Ovary (tissue), 10 donors: ENCODE measurements at places on chromosomes 12 and 14. TPM values are rescaled to one million over a fixed set of nuclear protein-coding genes. Genes with fewer than 3 reads are reported as not detected.

GRCh38 chr12:124006085-124006845 lies 33.2 kb downstream of the ZNF664 start:
- DNase-seq: no peak

GRCh38 chr14:78248501-78249090 lies 78.4 kb downstream of the NRXN3 start:
- no peak for DNase-seq

GRCh38 chr12:127588249-127588648 lies 678.7 kb upstream of the TMEM132C start:
- DNase-seq: no peak

GRCh38 chr14:69042787-69043444 lies 63.8 kb upstream of the ACTN1 start:
- DNase-seq: peak; percentile 43

DNA sequence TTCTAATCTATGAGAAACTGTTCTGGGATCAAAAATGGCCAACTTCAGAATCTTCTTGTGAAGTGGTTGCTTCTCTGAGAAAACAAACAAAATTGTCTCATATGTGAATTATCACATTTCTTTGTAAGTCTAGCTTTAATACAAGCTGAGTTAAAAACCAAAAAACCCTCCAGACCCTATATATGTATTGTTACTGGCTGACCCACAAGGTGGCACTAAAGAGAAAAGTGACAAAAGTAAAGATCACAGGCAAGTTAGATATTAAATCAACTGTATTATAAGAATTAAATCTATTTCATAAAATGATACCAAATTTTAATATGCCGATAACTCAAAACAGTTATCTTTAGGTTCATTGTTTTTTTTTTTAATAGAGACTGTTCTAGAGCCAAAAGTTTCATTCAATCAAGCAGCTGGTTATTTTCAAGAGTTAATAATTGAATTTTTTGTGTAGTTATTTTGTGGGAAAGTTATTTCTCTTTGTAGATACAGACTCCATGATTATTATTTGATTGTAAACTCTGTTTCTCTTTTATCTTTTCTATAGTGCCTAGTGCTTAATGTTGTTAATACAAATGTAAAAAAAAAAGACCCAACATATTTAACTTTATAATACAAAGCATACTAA lies 7.5 kb upstream of the TRHDE start:
- DNase-seq: no peak

- no peak for DNase-seq
Measured at GRCh38 chr14:29608861-29609260, 318.8 kb downstream of the PRKD1 start.

DNA sequence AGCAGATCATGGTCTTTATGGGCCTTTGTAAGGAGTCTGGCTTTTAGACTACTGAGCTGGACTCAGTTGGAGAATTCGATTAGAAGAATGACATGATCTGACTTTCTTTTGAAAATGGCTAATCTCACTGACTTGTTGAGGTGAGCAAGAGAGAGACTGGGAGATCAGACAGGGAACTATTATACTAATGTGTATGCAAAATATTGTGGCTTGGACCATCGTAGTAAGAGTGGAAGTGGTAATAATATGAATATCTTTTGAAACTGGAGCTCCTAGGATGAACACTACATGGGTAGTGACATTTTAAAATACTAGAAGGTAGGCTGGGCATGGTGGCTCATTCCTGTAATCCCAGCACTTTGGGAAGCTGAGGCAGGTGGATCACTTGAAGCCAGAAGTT lies 56.2 kb upstream of the CCT2 start:
- DNase-seq: no peak

GRCh38 chr12:3170423-3171194 lies 93.4 kb downstream of the TSPAN9 start:
- no peak for DNase-seq

DNA sequence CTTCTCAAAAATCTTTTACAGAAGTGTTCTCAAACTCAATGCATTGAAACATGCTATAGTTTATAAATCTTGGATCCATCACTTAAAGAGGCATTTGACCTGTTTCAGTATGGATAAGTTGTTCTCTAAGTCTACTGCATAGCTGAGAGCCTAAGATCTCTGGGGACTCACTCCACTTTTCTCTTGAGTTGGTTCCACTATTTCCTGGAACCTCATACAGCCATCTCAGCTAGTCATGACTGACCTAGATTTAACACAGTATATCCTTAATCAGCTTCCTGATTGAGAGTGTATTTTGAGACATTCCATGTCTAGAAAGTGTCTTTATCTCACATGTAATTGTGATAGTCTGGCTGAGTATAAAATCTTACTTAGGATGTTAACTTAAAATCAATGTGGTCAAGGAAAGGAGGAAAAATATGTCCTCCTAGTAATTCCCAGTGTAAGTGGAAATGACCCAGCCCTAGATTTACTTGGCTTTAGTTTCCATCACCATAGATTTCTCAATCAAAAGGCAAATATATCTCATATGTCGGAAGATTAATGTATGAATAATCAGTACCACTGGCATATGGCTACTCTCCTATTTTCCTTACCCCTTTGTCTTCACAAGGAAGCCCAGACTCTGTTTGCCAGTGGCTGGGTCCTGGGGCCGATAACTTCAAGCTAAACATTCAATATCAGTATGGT lies 61.9 kb downstream of the KICS2 start:
- no peak for DNase-seq

GRCh38 chr12:107133462-107133861 lies 40.1 kb upstream of the CRY1 start:
- no peak for DNase-seq

- DNase-seq: no peak
Measured at GRCh38 chr14:55245657-55246268, 25.5 kb upstream of the FBXO34 start.

DNA sequence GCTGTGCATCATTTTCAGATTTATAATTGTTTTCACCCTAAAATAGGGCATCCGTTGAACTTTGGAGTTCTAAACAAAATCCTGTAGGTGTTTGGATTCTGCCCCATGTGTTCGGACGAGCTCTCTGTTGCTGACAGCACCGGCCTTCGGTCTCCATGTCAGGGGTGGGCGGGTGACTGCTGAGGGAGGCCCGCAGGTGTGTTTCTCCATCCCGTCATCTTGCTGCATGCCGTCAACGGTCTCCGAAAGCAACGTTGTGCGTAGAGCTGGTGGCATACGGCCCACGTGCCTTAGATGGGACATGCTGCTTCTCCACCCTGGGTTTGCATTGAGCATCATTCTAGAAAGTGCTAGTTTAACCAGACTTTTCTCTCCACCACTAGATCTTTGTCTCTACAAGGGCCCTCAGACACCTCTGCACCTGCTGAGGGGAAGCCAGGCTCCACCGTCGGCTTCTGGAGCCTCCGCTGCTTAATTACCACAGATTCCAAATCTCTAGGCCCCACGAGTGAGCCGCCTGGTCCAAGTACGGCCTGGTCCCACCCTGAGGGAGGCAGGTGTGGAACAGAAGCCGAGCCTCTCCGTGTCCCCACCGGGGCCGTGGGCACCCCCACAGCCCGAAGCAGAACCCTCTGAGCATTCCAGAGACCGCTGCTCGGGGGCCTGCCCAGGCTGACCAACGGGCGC lies 15.7 kb upstream of the AMN start:
- no peak for DNase-seq

- no peak for DNase-seq
Measured at GRCh38 chr12:86663716-86664115, 407.5 kb upstream of the MGAT4C start.

GRCh38 chr14:101823066-101823465 lies 61.6 kb downstream of the PPP2R5C start:
- DNase-seq: no peak

GRCh38 chr12:126784328-126784921 lies 1482.5 kb upstream of the TMEM132C start:
- no peak for DNase-seq

DNA sequence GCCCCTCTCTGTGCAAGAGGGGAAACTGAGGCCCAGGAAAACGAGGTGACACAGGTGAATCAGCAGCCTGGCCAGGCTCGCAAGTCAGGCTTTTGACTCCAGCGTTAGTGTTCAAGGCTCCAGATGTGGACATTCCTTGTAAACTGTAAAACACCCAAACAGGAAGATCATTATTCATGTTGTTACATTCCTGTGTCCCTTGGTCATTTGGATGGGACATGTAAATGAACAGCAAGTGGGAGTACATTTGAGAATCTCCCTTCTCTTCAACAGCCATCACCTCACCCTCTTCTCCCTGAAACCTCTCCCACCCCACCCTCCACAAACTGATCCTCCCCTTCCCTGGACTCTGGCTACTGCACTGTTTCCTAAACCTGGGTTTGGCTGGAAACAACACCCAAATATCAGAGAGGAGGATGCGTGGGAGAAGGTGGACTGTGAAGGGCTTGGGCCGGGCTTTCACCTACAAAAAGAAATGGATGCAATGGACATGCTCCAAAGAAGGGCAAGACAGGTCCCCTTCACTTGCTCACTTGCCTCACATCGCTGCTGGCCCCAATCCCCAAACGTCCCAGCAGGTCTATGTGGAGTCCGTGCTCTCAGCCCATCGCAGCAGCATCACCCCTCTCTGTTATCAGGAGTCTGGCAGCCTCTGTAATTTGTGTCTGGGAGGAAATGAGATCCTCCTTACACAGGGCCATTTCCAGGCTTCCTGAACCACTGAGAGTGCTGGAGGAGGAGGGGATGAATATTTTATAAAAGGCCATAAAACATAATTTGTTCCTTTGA lies 76.7 kb downstream of the GALNT8 start:
- no peak for DNase-seq

- DNase-seq: no peak
Measured at GRCh38 chr12:62781136-62781880, 153.6 kb downstream of the PPM1H start.

GRCh38 chr14:71803539-71804260 lies 128.5 kb upstream of the RGS6 start:
- no peak for DNase-seq

DNA sequence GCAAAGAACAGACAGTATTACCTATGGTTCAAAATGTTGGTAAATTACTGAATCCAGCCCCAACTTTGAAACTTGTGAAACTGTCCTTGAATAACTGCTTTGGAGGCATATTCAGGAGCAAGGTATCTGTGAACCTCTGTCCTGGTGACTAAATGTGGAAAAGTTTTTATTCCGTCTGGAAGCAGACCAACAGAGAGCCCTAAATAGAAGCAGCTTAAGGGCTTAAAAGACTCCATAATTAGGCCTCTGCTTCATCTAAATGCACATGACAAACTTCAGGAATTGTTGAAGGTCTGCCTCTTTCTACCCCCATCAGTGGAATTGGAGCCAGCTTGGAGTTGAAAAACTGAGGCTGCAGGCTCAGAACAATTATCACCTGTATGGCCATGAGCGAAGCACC lies 276.5 kb downstream of the KCNH5 start:
- no peak for DNase-seq

GRCh38 chr12:6540181-6540877 lies 6.0 kb downstream of the GAPDH start:
- DNase-seq: peak; percentile 91

GRCh38 chr14:85391892-85392291 lies 138.1 kb upstream of the FLRT2 start:
- no peak for DNase-seq

DNA sequence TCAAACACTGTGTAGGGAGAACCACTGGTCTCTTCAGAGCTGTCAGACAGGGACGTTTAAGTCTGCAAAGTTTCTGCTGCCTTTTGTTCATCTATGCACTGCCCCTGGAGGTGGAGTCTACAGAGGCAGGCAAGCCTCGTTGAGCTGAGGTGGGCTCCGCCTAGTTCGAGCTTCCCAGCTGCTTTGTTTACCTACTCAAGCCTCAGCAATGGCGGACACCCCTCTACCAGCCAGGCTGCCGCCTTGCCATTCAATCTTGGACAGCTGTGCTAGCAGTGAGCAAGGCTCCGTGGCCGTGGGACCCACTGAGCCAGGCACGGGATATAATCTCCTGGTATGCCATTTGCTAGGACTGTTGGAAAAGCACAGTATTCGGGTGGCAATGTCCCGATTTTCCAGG lies 24.6 kb upstream of the YBX3 start:
- no peak for DNase-seq

DNA sequence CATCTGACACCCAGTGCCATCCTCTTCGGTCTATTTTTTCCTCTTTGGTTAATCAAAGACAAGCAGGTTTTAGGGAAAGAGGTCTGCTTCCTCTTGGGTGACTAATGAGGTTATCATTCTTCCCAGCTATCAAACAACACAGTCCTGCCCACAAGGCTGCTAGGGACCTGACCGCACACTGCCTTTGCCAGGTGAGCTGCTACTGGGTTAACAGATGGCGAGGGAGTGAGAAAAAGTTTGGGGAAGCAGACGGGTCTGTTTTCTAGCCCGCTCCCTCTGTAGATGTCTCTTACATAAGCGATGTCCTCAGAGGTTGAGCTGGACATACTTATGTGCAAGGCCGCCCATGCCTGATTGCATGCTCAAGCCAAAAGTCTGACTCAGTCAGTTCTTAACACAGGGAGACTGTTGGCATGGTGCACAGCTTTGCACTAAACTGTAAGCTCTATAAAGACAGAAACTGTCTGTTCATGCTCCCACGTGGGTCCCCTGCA lies 94.1 kb downstream of the SLC15A4 start:
- DNase-seq: no peak

Gene RPGRIP1
- total RNA-seq: not detected

Gene HOXC9
- total RNA-seq: 0.35 TPM

Gene RBP5
- total RNA-seq: 17.3 TPM

Gene SALL2
- total RNA-seq: 34.2 TPM

Gene TMEM30B
- total RNA-seq: 6.7 TPM

Gene TMPRSS12
- total RNA-seq: not detected

Gene OR6C2
- total RNA-seq: not detected

Gene PCED1B
- 11.1 TPM for total RNA-seq
